ENCODE measurements at places on chromosomes 5 and 9.

GRCh38 chr9:16262477-16263261 is 607.8 kb downstream of the BNC2 start:
- DNase-seq: no peak

- DNase-seq: no peak
Observed at GRCh38 chr5:102218159-102218558, 77.9 kb downstream of the SLCO4C1 start.

DNA sequence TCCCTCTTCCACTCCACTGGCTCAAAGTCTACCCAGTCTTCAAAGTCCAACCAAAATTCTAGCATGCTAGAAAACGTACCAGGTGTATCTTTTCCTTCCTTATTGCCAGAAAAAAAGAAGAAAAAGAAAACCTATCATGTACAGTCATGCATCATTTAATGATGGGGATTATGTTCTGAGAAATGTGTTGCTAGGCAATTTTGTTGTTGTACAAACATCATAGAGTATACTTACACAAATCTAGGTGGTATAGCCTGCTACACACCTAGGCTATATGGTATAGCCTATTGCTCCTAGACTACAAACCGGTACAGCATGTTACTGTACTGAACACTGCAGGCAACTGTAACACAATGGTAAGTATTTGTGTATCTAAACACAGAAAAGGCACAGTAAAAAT is 104.8 kb downstream of the SREK1 start:
- DNase-seq: no peak

DNA sequence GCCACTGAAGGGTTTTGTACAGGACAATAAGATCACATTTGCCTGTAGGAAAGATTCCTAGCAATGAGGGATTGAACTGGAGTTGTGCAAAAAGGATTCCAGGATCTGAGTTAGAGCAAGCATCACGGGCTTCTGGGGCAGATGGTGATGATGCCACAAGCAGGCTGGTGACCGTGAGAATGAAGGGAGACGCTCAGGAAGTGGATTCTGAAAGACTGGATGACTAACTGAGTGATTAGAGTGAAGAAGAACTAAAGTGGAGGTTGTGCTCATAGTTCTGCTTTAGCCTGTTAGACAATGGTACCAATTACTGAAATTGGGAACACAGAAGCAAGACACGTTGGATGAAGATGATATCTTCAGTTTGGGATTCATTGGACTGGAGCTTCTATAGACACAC is 168.2 kb downstream of the CD180 start:
- peak; percentile 39 for DNase-seq

- DNase-seq: no peak
Observed at GRCh38 chr5:150710165-150710564, 9.3 kb upstream of the RBM22 start.

- DNase-seq: no peak
Observed at GRCh38 chr9:24793787-24794186, 248.1 kb upstream of the IZUMO3 start.

DNA sequence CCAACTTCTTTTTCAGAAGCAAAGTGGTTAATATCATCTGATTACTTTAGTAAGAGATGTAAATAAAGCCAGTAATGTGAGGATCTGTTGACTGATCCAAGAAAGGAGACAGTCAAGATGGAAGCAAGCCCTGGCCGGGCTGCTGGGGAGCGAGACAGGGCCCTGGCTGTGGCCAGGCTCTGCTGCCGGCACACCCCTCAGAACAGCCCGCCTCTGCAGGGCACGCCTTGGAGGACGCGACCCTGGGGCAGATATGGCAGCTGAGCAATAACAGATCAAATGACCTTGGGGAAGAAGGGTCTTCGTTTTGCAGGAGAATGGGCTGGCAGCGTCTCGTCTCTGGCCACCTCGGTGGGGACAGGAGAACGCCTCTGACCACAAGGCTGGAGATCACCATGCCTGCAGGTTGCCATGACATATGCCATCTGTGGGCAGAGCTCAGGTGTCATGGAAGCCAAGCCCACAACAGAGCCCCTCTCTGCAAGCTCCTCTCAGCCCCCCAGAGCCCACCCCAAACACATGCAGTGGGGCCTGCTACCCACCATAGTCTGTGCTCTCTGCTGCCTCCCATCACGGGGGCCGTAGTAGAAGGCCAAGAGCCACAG is 206.5 kb downstream of the FANCC start:
- no peak for DNase-seq

GRCh38 chr9:133505901-133506652 is 18.7 kb downstream of the MYMK start:
- DNase-seq: peak; percentile 23

- no peak for DNase-seq
Observed at GRCh38 chr9:110049699-110050450, 158.1 kb downstream of the C9orf152 start.

DNA sequence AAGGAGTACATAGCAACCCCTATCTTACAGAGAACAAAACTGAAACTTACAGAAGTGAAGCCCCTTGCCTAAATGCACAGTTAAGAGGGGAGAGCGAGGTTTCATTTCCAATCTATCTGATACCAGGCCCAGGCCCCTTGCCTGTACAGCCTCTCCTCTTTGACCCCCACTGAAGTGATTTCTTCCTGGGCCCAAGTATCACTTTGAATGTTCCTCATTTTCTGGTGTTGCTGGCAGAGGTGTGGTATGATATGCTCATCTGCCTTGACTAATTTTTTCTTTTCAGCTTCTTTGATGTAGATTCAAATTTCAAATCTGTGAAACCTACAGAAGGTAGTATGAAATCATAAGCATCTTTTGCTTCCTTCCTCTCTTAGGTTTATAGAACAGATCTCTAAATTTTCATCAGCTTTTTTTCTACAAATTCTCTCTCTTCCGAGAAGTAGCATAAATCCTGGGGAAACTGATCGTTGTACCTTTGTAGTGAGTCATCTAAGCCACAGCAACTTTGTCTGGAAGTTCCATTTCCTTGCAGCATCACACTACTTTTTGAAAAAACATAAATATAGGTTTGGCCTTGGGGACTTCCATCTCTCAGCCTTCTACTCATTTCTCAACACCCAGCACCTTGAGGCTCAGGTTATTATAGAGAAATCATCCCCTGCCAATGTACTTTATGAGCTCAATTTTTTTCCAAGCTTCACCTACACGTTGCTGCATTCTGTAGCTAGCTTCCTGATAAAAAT is 402.4 kb upstream of the PTGER4 start:
- DNase-seq: no peak

GRCh38 chr9:3742586-3742985 is 216.8 kb upstream of the RFX3 start:
- DNase-seq: no peak

GRCh38 chr5:161934486-161934885 is 86.6 kb downstream of the GABRA1 start:
- DNase-seq: no peak

GRCh38 chr5:59745415-59745863 is 148.1 kb downstream of the PDE4D start:
- DNase-seq: peak; percentile 59
